Right renal cortex interstitium (tissue), 3 donors: ENCODE measurements at places on chromosomes 5 and 9. TPM values are rescaled to one million over a fixed set of nuclear protein-coding genes. Genes with fewer than 3 reads are reported as not detected.
A peak's percentile ranks its signal among the peaks of the same experiment; 100 is the strongest.

DNA sequence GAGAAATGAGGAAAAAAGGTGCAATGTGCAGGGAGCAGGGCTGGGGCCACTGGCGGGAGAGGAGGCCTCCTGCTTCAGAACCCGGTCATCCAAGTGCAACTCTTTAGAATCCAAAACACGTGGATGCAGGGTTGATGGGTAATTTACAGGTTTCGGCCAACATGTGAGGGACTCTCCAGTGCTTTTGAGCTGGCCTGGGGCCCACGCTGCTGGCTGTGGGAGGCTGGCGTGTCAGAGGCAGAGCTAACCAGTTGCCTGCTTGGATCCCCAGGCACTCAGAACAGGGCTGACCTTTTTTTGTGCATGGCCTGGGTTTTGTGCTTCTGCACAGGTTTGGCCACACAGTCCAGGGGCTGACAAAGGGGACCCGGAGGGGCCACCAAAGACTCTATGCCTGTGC lies 61.6 kb downstream of the GADD45G start:
- DNase-seq = no peak

DNA sequence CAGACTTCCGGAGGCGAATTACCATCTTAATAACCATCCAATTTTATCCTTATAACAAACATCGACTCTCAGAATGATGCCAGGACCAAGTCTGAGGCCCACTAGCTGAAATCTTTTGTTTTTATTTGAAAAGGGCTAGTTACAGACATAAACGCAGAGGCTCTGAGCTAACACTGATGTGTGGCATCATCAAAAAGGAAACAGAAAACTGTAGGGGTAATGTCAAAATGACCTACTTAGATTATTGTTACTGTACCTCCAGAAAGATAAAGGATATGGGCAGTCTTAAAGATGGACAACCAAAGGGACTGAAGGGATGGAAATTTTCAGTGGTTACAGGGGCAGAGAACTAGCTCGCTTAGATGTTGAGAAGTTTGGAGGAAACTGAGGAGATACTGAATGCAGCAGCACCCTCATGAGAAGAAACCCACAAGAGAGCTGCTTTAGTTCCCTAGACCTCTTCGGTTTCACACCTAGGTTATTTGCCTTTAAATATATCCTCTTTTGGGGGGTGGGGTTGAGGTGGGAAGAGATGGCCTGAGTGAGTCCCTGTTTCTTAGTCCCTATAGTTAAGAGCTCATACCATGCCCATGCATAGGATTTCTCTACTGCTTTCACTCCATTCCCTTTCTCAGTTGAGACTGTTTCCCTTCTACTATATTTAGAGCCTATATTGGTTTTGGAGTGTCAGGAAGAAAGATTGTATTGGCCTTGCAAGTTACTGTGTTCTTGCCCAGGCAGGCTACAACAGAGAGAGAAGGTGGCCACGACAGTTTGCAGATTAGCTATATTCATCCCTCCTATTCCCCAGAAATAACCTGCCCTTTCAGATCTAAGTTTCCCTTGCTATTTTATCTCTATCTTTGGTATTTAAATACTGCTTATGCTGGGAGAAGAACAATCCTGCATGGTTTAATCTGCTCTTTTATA lies 320.4 kb upstream of the EFNA5 start:
- no peak for DNase-seq

- no peak for DNase-seq
Observed at GRCh38 chr9:94472806-94473360, 82.0 kb upstream of the PCAT7 start.

Gene ZNF883
- 12.1 TPM for polyA plus RNA-seq

DNA sequence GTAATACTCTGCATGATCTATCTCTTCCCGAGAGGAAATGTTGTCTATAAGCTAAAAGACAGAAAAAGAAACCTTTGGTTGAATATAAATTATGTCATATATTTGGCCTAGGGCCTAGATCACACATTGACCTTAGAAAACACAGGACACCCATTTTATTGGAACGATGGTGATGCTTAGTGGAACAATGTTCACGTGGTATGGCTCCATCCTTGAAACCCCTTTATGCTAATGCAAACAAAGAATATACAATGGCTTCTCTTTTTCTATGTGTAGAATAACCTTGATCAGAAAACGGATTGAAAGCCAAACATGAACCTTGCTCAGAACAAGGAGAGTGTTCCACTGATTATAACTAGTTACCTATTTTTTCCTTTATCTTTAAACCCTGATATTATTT lies 24.5 kb downstream of the MRPS27 start:
- no peak for DNase-seq

- DNase-seq = peak; percentile 9
Observed at GRCh38 chr5:83711982-83712601, 8.6 kb downstream of the HAPLN1 start.

- DNase-seq = no peak
Observed at GRCh38 chr9:14057368-14058324, 256.3 kb downstream of the NFIB start.

GRCh38 chr5:119427060-119427459 lies 25.2 kb upstream of the HSD17B4 start:
- no peak for DNase-seq

Gene SLC36A3
- polyA plus RNA-seq = not detected

Gene PLAA
- 51.6 TPM for polyA plus RNA-seq

- DNase-seq = no peak
Observed at GRCh38 chr5:83590966-83591365, 119.4 kb downstream of the VCAN start.

GRCh38 chr5:8685704-8686103 lies 816.8 kb downstream of the MTRR start:
- DNase-seq = no peak

DNA sequence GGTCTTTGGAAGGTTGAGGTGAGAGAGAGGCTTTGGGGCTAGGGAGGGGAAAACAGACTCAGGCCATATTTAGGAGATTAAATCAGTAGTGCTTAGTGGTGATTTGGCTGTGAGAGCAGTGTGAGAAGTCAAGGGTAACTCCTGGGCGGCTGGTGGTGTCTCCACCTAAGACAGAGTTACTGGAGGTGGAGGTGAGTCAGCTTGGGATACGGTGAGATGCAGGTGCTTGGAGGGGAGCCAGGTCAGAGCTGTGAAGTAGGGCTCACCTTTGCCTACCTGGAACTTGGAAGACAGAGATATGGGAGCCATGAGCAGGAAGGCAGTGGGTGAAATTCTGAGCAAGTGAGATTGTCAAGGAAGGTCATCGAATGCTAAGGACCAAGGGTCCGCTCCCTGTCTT lies 24.5 kb downstream of the RGS3 start:
- no peak for DNase-seq

GRCh38 chr5:159758189-159758588 lies 158.1 kb upstream of the ADRA1B start:
- DNase-seq = no peak

DNA sequence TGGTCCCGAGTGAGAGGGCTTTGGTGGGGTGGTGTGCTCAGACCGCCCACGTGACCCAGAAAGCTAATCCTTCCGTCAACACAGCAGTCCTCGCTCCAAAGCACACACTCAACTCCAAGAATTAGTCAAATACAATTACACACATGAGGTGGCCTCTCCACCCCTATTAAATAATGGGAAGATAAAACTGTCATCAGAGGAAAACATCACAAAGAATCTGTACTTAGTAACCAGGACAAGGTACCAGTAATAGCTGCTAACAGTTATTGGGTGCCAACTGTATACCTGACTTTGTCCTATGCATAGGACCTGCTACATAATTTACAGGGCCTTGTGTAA lies 222.8 kb downstream of the HSPA4 start:
- peak; percentile 56 for DNase-seq

Gene ADAMTSL2
- 1.3 TPM for polyA plus RNA-seq

DNA sequence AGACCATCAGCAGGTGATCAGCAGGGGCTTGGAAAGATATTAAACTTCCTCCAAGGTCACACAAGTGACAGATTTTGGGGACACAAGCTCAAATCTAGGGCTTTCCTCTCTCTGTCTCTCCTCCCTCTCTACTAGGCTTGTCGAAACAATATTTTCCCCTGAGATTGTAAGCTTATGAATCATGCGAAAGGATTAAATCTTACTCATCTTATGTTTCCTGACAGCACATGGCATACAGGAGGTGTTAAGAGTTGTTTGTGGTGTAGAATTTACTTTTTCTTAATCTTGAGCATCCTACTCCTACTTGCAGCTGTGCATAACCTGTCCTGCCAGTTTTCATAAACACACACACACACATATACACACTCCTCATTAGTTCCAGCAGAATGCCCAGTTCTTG lies 186.3 kb downstream of the MARCHF11 start:
- DNase-seq = no peak

Gene PLPPR1
- 23.8 TPM for polyA plus RNA-seq

- no peak for DNase-seq
Observed at GRCh38 chr5:19001054-19001453, 986.9 kb downstream of the CDH18 start.

- no peak for DNase-seq
Observed at GRCh38 chr5:56350597-56351170, 117.6 kb upstream of the ANKRD55 start.

- no peak for DNase-seq
Observed at GRCh38 chr5:38048400-38048799, 208.6 kb upstream of the GDNF start.

Gene ZDHHC11B
- 5.4 TPM for polyA plus RNA-seq

Gene DND1
- polyA plus RNA-seq = not detected

- DNase-seq = no peak
Observed at GRCh38 chr9:6884990-6885389, 127.2 kb downstream of the KDM4C start.

Gene DAB2IP
- 43.8 TPM for polyA plus RNA-seq

GRCh38 chr5:29054282-29054681 lies 2015.9 kb upstream of the CDH9 start:
- DNase-seq = no peak

GRCh38 chr5:138476918-138477317 lies 11.6 kb downstream of the EGR1 start:
- DNase-seq = no peak

GRCh38 chr9:134897584-134898170 lies 17.1 kb downstream of the FCN2 start:
- no peak for DNase-seq

- DNase-seq = no peak
Observed at GRCh38 chr5:150580917-150581316, 59.5 kb upstream of the SYNPO start.

Gene CERT1
- 63.5 TPM for polyA plus RNA-seq

DNA sequence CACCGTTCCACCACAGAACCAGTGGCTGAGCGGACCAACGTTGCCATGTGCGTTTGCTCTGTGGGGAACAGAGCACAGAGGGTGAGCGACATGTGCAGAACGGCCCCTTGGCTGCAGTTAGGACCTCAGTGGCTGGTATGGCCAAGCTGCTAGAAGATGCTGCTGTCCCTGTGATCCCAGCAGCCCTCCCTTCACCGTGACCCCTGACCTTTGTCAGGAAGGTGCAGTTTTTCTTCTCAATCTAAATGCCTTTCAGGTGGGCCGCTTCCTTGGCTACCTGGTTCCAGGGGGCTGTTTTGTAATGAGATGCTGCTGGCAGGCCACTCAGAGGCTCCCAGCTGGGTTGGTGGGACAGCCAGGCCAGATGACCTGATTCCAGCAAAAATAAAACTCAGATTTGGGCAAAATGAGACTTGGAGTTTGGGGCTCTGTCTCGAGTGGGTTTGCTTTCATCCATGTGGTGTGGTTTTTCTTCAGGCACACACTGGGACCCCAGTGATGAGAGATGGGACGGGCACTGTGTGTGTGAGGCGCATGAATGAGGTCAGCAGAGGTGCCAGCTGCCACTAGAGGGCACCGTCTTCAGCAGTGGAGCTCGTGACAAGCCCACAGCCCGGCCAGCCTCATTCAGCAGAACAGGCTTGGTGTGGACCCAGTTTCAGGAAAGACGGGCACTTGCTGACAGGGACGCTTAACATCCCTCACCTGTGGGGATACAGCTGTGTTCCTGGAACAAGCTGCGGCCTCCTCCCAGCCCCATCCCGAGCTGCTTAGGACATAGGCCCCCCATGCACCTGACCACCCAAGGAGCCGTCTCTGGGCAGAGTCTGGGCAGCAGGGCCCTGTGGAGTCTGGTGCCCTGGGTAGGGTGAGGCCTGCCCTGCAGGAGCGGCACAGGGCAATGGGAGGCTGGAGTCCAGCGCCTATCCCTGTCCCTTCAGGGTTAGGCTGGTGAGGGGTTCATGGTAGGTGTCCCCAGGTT lies 4.1 kb downstream of the MRPS2 start:
- DNase-seq = no peak

DNA sequence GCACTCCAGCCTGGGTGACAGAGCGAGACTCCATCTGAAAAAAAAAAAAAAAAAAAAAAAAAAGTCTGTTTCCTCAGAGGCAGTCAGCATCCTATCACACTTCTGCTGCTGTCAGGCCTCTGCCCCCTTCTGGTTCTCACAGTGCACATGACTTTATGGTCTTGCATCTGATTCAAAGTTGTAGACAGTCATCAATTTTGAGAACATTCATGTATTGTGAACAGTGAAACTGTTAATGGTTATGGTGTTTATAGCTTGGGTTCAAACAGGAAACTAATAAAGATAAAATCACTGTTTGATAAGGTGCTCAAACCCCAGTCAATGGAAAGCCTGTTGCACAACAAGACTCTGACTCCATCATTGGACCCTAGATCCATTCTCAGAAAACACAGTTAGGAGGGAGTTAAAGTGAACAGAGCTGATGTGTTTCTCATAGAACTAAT lies 61.4 kb downstream of the FOXD1 start:
- no peak for DNase-seq

GRCh38 chr5:154818471-154819116 lies 31.8 kb downstream of the FAXDC2 start:
- DNase-seq = no peak

DNA sequence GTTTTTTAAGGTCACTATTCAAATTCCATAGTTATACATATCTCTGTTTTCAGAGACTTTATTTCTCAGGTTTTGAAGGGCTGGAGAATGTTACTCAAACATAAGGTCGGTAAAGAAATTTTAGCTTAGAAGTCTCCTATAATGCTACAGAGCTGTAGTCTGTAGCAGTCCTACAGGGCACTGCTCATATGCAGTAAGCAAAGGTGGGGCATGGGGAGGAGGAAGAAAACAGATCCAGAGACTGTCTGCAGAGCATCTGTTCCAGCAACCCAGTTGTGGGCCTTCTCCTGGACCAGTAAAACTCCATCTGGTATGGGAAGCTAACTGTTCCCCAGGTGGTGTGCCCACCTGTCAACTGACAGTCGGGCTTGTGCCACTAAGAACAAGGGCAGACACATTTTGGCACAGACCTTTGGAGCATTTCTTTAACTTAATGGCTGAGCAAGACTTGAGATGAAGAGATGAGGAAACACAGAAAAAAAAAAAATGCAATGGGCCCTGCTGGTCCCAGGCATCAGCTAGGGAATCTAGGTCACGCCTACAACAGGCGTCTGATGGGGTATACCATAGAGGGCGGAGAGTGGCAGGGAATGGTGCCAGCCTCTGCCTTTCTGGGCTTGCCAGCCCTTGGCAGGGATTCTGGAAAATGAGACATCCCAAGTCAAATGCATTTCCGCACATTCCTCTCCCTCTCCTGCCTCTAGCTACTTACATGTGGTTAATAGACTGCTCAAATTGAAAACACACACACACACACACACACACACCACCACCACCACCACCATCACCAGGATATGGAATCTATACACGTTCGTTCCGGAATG lies 218.9 kb downstream of the ARL15 start:
- no peak for DNase-seq

GRCh38 chr5:41115281-41115680 lies 44.1 kb upstream of the MROH2B start:
- DNase-seq = no peak

- no peak for DNase-seq
Observed at GRCh38 chr5:135986891-135987401, 32.2 kb upstream of the LECT2 start.
